ENCODE measurements at places on chromosomes 12 and 14. TPM values are rescaled to one million over a fixed set of nuclear protein-coding genes. Genes with fewer than 3 reads are reported as not detected.

The NEUROD4 gene
- not detected for total RNA-seq

The OTOGL gene
- 0.18 TPM for total RNA-seq

The TMCC3 gene
- total RNA-seq = 3.0 TPM

The NFE2 gene
- total RNA-seq = 0.20 TPM

The INHBC gene
- total RNA-seq = not detected

The CLEC2B gene
- total RNA-seq = not detected

The LRIG3 gene
- 10.7 TPM for total RNA-seq

The LMO3 gene
- total RNA-seq = not detected

The TSPAN19 gene
- not detected for total RNA-seq

The RAPGEF3 gene
- total RNA-seq = 44.1 TPM

The OR6S1 gene
- total RNA-seq = not detected

The PROX2 gene
- total RNA-seq = not detected

The PAPLN gene
- 0.25 TPM for total RNA-seq

The NOXRED1 gene
- not detected for total RNA-seq

The KRT82 gene
- total RNA-seq = not detected

The TULP3 gene
- total RNA-seq = 9.8 TPM

Measured in HT-29 (cell line).